ENCODE measurements at places on chromosomes 6 and 20.

DNA sequence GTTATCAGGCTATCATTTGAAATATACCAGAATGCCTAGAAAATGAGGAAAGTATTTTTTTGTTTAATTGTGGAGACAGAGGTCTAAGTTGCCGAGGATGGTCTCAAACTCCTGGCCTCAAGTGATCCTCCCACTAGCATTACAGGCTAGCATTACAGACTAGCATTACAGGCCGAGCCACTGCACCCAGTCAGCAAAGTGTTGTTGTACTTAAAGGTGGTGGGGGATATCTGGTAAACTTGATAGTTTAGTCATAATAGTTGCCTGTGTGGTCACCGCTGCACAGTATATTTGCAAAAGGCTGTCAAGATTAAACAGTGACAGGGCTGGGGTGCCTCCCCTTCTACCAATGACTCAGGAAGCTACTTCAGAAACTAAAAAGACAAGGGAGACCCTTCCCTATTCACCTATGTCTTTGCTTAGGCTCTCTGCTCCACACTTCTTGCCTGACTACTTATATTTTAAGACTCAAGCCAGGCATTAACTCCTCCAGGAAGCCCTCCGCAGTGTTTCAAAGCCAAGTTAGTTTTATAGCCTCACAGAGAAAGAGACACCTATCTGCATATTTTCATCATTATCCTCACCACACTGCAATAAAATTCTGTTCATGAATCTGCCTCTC is 3.1 kb upstream of the AKIRIN2 start:
- no peak for DNase-seq

DNA sequence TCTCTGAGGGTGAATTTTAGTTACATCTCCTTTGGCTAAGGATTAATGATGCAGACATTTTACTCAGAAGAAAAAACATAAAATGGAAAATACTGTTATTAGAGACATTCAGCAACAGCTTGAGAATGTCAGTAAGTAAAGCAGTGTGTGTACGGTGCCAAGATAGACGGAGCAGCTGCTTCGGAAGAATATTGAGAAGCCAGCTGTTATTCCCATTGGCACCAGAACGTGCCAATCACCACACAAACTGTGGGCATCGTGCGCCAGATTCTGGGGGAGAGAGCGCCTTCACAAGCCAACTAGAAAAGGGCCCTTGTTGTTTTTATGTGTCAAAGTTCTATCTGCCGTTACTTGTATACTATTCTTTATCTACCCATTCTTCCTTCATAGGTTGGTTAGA is 163.4 kb downstream of the MTFR2 start:
- DNase-seq, result no peak

DNA sequence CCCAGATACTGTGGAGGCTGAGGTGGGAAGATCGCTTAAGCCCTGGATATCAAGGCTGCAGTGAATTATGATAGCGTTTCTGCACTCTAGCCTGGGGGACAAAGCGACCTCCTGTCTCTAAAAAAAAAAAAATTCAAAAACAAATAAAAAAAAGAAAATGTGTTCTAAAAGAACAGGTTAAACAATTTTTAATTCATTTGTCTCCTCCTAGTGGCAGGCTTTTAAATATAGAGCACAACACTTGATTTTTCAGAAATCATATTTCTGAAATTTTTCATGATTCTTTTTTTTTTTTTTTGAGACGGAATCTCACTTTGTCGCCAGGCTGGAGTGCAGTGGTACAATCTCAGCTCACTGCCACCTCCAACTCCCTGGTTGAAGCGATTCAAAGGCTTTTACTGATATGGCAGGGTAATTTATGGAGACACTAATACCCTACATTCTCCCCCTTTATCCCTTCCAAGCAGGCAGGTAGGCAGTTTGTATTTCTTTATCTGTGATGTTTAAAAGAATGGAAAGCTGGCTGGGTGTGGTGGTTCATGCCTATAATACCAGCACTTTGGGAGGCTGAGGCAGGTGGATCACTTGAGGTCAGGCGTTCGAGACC is 8.7 kb upstream of the GTF3C6 start:
- no peak for DNase-seq

GRCh38 chr20:10280018-10280908 is 61.6 kb downstream of the SNAP25 start:
- no peak for DNase-seq

GRCh38 chr20:19104186-19104585 is 108.3 kb upstream of the SLC24A3 start:
- no peak for DNase-seq

- no peak for DNase-seq
These were observed 51.3 kb upstream of the FOXC1 start for GRCh38 chr6:1558388-1558787.

GRCh38 chr6:125262016-125263013 is 39.5 kb downstream of the HDDC2 start:
- DNase-seq, result no peak

GRCh38 chr6:137759624-137760023 is 107.4 kb upstream of the TNFAIP3 start:
- no peak for DNase-seq

DNA sequence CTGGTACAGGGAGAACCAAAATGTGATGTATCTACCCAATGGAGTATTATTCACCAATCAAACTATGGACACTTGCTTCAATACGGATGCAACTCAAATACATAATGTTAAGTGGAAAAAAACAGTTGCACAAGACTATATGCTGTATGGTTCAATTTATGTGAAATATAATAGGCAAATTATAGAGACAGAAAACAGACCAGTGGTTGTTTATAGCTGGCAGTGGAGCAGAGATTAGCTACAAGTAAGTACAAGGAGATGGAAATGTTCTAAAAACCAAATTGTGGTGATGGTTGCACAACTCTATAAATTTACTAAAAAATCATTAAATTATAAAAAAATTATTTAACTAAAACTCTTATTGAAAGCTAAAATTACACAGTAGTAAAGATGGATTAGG is 113.2 kb downstream of the PRDM1 start:
- DNase-seq, result no peak
